AG04449 (cell line): ENCODE measurements at places on chromosomes 1 and 21.

DNA sequence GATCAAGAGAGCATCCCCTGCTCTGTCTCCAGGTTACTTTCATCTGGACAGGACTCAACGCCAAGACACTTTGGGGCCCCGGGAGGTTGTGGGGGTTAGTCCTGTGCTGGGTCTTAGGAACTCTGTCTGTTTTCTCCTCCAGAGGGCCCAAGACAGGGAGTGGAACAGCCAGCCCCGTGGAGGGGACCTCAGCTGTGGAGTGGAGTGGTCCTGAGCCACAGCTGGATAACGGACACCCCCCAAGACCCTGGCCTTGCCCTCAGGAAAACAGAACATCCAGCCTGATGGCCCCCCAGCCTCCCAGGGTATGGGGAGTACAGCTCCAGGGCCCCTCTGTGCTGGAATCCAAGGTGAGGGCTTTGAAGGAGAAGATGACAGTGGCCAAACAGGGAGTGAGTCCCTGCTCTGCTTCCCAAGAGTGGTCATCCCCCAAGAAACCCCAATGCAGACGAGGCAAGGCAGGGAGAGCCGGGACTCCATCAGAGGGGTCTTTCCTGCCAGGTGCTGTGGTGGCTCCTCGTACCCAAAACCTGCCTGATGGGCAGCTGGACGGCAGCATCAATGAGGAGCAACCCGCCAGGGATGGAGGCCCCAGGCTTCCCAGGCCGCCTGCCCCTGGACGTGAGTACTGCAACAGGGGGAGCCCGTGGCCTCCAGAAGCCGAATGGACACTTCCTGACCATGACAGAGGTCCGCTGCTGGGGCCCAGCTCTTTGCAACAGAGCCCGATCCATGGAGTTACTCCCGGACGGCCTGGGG, 3.5 kb downstream of the KIAA1614 start:
- DNase-seq = no peak

DNA sequence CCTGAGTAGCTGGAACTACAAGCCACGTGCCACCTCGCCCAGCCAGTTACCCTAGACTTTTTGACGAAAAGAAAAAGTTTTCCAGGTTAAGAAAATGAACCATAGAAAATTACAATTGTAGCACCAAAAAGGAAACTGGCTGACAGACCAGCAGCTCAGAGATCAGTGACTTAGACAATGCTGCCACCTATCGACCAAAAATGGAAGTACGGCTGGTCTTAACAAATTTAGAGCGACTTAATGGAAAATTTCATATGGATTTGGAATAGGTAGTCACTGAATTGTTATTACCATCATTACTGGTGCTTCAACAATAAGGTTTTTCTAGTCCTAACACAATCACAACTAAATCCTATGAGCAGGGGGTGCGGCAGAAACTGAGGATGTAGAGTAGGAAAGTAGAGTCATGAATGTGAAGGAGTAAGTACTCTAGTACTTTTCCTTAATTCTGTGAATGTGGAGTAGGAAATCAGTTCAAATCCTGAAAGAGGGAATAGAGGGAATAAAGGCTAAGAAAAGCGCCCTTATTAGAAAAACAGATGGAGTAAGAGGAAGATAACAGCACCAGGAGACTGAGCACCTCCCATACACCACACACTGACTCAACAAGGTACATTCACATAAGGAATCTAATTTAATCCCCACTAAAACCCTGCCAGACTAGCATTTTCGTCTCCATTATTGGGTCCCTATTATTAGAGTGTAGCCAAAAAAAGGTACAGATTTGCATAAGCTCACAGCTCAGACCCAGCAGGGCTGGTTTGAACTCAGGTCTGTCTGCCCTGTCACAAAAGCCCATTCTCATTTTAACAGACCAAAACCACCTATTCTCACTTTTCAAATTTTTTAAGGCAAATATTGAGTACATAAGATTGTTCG, 37.9 kb upstream of the MGST3 start:
- DNase-seq = no peak

DNA sequence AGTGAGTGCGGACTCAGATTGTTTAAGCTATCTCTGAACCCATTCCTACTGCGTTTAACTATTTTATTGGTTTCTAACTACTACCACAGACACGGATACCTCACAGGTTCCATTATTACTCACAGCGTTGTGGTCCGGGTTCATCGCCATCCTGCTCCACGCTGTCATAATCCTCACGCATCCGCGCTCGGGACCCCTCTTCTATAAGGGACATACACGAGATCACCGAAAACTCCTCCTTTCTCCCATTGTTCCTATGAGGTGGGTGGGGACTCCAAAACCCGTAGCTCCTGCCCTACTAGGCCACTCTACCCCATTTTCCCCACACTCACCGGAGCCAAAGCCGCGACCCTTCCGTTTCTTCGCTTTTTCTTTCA, 610 bp downstream of the RBM8A start:
- DNase-seq = no peak

- no peak for DNase-seq
Observed at GRCh38 chr1:107003972-107004371, 52.5 kb upstream of the PRMT6 start.

GRCh38 chr1:33575324-33575879, 103.0 kb downstream of the ZSCAN20 start:
- DNase-seq = no peak

DNA sequence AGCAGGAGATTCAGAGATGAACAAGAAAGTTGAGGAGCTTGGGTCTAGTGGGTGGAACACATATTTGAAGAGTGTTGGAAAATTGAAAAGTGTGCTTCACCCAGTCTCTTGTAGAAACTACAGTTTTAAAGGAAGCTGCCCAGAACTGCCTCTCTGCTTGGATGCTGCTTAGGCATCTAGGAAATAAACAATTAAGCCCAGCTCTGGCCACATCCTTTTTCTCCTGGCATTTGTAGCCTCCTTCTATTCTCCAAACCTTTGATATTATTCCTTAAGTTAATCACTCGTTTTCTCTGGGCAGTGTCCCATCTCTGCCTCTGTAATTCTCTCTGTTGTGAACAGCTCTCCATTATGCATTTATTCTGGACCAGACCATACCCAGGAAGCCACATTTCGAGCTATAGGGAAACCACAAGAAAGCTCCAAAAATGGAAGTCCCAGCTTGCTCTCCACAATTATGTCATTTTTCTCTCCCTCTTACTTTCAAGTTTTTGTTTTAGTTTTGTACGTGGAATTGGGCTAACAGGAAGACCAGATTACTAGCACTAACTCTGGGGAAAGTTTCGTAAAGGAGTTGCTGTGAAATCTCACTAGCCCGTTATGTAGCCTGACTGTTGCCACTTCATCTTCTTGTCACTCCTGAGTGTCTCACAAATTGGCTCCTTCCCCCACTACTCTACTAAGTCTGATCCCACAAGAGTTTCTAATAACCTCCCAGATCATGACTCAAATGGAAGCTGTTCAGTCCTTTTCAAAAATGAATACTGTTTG, 102.2 kb downstream of the NTMT2 start:
- DNase-seq = no peak

- no peak for DNase-seq
Observed at GRCh38 chr1:221644663-221645258, 97.1 kb downstream of the DUSP10 start.

DNA sequence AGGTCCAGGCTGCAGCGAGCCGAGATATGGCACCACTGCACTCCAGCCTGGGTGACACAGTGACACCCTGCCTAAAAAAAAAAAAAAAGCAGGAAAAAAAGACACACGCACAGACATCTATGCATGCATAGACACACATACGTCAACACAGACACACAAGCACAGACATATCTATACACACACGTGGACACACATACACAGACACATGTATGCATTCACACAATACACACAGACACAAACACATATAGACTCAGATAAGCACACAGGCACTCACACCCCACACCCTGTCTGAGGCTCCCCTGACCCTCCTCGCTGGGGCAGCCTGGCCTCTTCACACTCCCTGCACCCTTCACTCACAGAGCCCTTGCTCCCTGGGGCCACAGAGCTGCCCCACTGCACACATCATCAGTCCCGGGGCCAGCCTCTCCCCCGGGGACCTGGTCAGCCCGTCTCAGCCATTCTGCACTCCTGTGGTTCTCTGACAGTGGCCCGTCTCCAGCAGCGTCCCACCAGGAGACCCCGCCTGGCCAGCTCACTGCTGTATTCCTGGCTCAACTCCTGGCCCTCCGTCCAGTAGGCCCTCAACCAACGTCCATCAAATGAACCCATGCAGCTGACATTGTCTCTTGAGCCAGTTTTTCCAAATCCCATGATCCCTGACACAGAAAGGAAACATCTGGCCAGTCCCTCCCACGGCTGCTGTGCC, 4.6 kb upstream of the PRKCZ start:
- no peak for DNase-seq

DNA sequence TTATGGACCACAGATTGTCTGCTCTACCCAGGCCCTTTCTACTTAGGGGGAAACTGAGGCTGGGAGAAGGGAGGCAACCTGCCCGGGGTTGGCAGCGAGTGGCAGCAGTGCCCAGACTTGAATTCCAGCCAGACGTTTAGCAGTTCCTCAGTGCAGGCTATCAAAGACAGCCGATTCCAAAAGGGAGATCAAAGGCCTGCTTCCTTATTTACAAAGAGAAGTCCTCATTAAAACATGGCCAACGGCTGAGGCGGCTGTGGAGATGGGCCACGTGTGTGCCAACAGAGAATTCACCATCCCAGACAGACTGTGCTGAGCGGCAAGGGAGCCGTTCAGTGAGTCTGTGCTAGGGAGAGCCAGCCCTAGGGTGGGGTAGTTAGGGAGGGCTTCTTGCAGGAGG, 27.7 kb downstream of the C1QB start:
- DNase-seq = no peak

DNA sequence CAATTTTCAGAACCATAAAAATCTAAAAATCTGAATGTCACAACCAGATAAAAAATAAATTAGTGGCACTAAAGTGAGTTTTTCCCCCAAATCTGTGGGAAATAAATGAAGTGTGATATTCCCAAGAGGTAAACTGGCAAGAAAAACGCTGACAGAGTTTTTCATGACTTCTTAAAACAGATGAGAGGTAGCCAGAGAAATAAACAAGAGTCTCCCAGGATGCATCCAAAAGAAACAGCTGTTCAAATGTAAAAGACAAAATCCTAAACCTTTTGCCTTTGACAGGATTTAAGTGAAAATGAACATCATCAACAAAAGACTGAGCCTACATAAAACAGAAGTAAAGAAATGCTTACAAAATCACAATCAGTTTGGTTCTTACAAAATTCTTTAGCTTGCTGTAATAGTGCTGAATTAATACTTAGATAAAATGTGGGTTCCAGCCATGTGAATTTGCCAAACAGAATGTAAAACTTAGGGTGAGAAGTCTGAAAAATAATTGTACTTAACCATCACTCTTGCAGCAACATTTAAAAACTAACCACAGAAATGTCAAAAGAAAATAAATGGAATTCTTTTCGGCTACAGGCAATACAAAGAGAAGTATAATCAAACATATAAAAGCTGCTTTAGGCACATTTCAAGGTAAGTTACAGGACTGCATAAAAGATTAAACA, 133.6 kb downstream of the EIF4G3 start:
- DNase-seq = peak; percentile 68

DNA sequence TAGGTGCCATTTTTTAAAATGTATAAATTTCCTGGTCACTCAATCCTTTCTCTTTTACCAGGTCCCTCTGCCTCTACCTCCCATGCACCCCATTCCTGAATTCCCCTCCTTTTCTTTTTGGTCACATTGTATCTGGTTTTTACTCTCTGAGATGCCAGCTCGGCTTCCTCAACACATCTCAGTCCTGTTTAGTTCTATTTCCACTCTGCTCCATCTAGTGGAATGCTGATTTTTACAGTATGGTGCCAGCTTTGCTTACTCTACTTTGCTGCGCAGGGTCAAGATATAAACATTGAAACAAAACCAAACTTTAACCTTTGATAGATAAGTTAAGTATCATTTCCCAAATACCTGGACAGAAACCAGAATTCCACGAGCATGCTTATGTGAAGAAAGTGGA, 96.0 kb downstream of the ESRRG start:
- no peak for DNase-seq

DNA sequence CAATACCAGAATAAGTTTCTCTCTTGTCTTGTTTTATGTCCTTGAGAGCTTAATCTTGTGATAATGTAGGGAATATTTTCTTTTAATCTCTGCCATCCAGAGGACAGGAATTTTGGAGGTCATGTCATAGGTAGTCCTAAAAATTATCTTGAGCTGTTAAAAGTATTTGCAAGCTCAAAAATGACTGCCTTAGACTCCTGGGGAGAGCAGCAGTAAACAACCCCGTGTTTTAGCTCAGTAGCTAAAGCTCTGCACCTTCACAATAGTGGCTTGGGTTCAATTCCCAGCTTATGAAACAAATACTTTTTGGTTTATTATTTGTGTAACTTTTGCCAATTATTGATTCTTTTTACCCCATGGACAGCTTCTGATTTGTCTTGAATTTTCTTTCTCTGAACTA, 99.4 kb upstream of the OLFM3 start:
- no peak for DNase-seq

DNA sequence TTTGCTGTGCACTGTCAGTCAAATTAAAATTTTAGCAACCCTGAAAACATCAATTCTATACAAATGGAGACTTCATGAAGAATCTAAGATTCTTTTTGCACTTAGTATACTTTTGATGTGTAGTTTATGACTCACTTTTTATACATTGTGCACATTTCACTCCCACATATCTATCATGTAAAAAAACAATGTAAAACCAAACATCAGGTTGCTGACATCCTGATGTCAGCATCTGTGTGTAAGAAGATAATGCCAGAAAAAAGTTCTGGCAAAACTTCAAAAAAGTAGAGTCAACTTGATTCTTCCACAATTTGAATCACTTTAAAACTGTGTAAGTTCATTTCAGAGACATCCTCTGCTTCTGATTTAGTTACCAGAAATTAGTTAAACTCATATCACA, 115.7 kb downstream of the CENPF start:
- DNase-seq = no peak

DNA sequence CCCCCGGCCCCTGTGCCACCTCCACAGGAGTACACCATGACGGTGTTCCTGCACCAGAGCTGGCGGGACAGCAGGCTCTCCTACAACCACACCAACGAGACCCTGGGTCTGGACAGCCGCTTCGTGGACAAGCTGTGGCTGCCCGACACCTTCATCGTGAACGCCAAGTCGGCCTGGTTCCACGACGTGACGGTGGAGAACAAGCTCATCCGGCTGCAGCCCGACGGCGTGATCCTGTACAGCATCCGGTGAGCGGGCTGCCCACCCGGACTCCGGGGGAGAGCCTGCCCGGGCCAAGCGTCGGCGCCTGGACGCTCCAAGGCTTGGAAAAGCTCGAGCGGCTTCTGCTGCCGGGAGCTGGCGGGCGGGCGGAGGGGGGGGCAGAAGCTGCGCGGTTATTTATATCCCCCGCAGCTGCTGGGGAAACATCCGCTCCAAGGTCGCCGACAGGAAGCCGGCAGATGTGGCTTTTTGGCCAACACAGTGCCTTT, 6.4 kb downstream of the GABRD start:
- no peak for DNase-seq
